ENCODE measurements at places on chromosomes 7 and 10.
A peak's percentile ranks its signal among the peaks of the same experiment; 100 is the strongest.

DNA sequence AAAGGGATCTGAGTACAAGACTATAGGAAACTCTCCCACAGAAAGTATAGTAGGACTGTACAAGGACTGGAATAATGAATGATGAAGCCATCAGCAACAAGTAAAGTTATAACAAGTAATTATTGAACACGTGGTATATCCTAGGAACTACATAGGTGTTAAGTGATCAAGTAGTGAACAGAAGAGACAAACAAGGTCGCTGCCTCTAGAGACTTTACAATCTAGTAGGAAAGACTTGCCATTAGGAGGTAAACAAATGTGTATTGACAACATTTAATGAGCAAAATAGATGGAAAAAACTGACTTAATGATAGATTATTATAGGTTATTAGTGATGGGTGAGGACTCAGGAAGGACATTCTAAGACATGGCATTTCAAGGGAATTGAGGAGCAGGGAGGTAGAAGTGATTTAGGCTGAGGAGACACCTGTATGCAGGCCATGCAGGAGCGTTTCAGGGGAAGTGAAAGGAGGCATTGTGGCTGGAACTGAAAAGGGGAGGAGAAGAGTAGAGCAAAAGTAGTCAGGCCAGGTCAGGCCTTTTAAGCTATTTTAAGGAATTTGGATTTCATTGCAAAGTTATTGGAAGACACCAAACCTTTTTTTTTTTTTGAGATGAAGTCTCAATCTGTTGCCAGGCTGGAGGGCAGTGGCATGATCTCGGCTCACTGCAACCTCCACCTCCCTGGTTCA, 8.5 kb upstream of the GLCCI1 start:
- no peak for DNase-seq

- peak; percentile 60 for DNase-seq
These were observed 11.9 kb downstream of the FLNC start for GRCh38 chr7:128841921-128842673.

DNA sequence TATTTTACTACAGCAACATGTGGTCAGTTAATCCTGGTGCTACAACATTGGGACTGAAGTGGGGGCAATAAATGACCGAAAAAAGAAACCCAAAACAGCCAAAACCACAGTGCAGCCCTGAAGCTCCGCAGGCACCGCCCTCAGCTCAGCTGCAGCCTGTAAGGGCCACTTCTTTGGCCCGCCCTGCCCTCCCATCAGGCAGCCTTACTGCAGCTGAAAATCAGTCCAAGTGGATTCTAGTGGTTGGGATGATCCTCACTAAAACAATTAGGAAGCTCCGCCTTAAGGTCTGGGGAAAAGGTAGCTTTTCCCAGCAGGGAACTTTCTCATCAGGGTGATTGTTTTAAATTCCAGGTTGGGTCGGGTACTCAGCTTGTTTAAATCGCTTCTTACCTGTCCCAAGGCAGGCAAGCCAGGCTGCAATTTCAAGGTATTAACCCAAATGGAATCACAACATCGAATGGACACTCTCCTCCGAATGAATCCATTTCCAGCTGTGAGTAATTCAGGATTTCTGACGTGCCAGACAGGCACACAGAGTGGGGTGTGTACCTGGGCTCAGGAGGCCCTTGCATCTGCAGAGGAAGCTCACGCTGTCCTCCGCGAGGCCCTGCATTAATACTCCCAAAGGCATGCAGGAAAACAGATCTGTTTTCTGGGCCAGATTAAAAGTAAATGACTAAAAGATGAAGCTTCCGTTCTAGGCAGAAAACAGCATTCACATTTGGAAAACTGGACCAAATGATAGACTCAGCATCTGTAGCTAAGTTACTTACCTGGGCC, 104.3 kb downstream of the CREB5 start:
- no peak for DNase-seq

- DNase-seq: peak; percentile 30
These were observed 196.9 kb downstream of the GRID1 start for GRCh38 chr10:86169506-86170254.

DNA sequence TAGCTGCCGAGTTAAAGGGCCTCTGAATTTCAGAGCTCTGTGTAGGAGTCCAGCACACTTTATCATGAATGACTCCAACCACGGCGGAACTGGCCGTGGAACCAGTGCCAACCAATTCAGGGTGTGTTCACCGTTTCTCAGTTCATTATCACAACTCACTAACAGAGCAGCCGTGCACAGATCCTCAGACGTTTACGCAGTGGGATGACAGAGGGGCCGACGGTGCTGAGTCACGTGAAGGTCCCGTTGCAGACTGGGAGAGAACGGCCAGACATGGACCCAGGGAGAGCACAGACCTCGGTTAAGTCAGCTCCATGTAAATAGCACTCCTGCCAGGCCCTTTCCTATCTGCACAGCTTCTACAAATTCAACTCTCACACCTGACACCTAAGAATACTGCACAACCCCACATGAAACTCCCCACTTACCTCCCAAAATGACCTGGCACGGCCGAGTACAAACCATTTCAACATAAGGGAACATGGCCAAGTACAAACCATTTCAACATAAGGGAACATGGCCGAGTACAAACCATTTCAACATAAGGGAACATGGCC, 95.5 kb downstream of the DIP2C start:
- DNase-seq: no peak

GRCh38 chr10:126230587-126230986, 157.7 kb downstream of the ADAM12 start:
- DNase-seq: no peak

- peak; percentile 84 for DNase-seq
These were observed 134.3 kb upstream of the TNRC18 start for GRCh38 chr7:5557920-5558401.

DNA sequence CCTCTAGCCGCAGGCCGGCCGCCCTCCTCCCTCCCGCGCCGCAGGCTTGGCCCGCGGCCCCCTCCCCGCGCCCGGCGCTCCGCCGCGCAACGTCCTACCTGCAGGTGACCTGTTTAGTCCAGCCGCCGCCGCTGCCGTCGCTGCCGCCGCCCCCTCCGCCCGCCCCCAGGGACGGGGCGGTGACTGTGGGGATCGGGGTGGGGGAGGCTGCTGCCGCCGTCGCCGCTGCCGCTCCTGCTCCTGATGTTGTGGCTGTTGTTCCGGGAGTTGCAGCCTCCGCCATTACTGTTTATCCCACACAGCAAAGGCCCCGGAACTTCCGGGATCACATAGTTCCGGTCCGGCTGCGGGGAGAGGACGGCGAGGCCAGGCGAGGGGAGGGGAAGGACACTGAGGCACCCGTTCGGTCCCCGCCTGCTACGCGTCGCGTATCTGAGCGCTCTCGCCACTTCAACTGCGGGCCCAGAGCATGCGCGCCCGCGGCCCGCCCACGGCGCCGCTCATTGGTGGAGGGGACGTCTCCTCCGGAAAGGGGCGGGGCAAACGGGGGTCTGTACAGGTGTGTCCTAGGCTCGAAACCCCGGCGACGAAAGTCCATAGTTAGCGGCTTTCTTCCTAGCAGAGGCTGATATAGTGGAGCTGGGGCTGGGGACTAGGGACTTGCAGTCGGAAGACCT, at the start of gene MKRN1:
Gene MKRN1, minus strand, starts transcription at position 444 of the 677 bp plus-strand sequence. Its CDS starts 161 bp downstream, at position 283.
- peak; percentile 94 for DNase-seq

DNA sequence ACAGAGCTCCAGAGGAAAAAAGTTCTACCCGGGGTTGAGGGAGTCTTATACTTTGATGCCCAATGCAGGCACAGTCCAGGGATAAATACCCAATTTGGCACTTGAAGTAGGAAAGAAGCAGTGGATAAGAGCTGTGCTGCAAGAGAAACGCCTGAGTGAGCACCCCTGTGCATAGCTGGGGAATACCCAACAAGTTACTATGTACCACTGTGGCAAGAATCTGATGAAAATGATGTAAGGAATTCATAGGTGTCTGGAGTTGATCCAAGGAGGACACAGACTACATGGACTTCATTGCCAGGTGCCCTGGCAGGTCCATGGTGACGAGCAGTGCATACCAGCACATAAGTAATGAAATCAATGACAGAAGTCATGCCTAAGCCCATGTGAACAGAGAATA, 183.7 kb upstream of the FEZF1 start:
- DNase-seq: no peak

GRCh38 chr10:2994221-2994961, 73.0 kb upstream of the PFKP start:
- DNase-seq: no peak

DNA sequence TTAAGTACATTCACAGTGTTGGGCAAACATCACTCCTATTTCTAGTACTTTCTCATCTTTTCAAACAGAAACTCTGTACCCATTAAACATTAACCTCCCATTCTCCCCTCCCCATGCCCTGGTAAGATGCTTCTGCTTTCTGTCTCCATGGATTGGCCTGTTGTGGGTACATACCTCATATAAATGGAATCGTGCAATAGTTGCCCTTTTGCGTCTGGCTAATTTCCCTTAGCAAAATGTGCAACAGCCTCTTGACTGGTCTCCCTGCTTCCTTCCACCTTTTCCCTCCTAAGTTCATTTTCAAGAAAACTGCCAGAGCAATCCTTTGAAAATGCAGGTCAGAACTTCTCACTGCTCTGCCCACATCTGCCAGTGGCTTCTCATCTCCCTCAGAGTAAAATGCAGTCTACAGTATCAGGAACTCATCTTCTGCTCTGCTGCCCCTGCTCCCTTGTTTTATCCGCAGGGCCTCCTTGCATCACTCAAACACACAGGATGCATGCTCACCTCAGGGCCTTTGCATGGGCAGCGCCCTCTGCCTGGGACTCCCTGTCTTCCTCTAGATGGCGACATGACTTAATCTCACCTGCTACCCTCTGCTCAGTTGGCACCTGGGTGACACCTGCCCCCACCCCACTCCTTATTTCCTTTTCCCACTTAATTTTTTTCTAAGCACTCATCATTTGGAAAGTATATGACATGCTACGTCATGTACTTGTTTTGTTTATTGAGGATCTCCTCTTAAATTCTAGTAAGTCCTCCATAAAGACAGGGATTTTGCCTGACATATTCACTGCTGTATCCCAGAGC, 44.3 kb upstream of the ECHDC3 start:
- DNase-seq: no peak

DNA sequence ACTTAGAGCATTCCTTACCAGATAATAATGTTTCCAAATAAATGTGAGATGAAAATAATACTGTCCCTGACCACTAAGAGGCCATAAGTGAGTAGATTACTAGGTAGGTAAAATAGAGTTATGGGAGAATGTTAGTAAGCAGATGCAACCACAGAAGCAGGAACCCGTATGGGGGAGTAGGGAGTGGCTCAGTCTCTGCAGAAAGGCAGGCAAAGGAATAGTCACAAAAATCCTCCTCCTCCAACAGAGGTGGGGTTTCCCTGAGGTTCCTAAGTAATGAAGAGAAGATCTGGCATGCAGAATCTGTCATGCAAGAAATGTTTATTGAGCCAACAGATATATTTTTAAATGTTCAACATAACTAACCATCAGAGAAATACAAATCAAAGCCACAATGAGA, 9.0 kb upstream of the YAE1 start:
- DNase-seq: no peak

GRCh38 chr7:119090851-119091250, 866.3 kb downstream of the ANKRD7 start:
- no peak for DNase-seq

GRCh38 chr10:127943336-127943910, 36.5 kb downstream of the PTPRE start:
- no peak for DNase-seq

DNA sequence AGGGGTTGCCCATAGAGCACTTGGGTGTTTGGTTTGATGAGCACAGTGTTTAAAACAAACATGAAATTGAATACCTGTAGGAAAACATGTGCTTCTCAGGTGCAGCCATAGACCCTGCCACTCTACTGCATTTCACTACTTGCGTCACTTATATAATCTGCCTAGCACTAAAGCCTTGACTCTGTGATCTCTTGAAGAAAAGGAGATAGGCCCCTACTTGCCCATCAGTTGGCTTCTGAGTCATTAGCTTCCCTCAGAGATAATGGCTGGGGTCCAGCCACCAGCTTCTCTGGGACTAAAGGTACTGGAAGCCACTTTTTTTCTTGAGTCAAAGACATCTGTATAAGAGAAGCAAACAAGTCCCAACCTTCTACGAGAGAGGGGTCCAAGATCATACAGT, 45.9 kb upstream of the BTRC start:
- DNase-seq: no peak

GRCh38 chr7:25313526-25313925, 85.2 kb upstream of the NPVF start:
- DNase-seq: no peak

DNA sequence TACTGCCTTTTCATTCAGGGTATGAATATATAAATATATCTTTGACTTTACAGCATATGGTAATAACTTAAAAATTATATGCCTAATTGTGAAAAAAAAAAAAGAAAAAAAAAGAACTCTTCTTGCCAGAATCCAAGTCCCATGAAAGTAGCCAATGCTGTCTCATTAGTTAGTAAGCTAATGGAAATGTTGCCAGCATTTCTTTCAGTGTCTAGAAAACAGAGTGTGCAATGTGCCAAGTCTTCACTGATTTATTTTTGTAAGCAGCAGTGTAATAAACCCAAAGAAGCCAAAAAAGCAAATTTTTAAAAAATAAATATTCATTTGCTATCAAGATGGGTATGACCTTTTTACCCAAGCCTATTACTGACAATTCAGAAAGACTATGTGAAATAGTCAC, 31.1 kb upstream of the LRRN3 start:
- DNase-seq: no peak

DNA sequence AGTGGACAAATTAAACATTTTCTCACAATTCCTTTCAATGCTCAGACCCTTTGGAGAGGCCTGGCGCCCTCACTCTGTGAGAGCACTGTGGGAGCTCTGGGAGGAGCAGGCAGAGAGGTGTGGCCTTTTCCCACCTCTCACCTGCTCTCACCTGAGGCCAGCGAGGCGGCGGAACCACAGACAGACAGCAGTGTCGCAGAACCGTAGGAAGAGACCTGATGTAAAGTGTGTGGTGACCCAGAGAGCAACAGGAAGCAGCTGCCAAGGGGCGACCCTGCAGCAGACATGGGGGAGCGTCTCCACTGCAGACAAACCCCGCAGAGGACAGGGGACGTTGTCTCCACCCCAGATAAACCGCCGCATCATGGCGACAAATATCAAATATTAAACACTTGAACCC, 15.6 kb upstream of the PARP12 start:
- no peak for DNase-seq

DNA sequence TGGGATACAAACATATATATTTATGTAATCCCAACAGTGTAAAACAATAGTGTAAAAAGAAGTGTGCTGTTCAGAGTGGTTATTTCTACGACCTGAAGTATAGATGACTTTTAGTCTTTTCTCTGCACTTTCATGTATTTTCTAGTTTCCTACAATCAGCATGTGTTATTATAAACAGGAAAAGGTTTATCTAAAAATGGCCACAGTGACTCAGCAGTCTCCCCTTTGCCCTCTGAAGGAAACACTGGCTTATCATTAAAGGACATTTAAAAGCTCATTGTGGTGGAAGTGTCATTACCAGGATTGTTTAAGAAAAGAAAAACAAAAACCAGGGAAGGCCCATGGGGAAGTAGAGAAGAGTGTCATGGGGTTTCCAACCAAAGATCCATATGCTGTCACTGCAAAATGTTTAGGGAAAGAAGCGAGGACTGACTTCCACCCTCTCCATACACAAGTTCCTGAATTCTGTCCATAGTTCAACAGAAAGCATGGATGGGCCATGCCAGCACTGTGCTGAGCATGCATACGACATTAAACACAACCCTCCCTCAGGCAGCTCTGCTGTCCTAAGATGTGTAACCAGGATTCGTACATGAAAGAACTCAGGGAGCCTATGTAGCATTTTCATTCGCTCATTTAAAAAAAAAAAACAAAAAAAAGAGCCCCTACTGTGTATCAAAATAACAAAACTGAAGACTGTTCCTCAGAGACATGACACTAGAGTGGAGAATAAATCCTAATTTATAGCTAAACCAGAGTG, 10.2 kb downstream of the CYREN start:
- no peak for DNase-seq

GRCh38 chr7:17660116-17660515, 280.2 kb downstream of the SNX13 start:
- no peak for DNase-seq

Data from sciatic nerve (tissue), 2 donors.